ENCODE measurements at places on chromosomes 11 and 22.

- no peak for DNase-seq
Observed at GRCh38 chr11:12604557-12605153, 69.6 kb upstream of the TEAD1 start.

DNA sequence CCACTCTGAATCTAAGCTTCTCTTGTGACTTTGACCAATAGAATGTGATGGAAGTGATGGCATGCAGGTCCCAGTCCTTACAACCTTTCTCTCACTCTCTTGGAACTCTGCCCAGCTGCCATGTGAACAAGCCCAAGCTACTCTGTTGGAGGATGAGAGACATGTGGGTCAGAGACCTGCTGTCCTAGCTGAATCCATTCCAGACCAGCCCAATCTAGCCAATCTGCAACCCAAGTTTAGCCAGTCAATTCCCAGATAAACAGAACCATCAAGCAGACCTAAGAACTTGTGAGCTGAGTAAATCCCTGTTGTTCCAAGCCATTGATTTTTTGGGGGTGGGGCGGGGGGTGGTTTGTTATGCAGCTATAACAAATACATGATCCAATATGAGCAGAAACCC, 69.2 kb upstream of the GRK3 start:
- DNase-seq: no peak

- no peak for DNase-seq
Observed at GRCh38 chr22:49548356-49549202, 279.1 kb downstream of the BRD1 start.

DNA sequence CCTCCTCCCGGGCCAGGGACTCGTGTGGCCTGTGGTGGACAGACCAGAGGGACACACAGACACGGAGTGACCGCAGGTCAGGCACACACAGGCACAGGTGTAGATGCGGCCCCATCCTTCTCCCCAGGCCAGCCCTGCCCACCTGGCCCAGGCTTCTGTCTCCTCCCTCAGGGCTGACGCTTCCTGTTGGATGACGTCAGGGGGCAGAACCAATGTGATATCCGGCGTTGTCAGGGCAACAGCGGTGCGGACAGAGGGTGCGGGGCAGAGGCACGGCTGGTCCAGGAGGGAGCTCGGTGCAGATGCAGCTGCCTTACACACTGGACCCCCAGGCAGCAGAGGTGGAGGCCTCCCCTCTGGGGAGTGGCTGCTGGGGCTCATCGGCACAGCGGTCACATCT, 2.9 kb upstream of the TUBGCP6 start:
- DNase-seq: peak; percentile 81

GRCh38 chr11:76391021-76391420, 9.9 kb downstream of the GVQW3 start:
- no peak for DNase-seq

- DNase-seq: peak; percentile 67
Observed at GRCh38 chr11:57480409-57481137, 20.2 kb downstream of the RTN4RL2 start.

GRCh38 chr11:74412733-74413359, 14.6 kb upstream of the PGM2L1 start:
- no peak for DNase-seq

DNA sequence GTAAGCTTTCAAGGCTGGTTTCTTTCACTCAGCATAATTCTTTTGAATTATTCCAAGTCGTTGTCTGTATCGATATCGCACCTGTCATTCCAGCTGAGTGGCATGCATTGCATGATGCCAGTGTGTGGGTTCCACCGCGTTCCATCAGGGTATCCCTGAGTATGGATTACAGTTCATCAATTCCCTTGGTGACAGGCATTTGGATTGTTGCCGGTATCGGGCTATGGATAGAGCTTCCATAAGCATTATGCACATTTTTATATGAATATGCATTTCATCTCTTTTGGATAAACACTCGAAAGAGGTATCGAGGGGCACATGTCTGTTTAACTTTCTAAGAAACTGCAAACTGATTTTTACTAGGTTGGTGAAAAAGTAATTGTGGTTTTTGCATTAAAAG, 698.8 kb downstream of the BRD1 start:
- no peak for DNase-seq

DNA sequence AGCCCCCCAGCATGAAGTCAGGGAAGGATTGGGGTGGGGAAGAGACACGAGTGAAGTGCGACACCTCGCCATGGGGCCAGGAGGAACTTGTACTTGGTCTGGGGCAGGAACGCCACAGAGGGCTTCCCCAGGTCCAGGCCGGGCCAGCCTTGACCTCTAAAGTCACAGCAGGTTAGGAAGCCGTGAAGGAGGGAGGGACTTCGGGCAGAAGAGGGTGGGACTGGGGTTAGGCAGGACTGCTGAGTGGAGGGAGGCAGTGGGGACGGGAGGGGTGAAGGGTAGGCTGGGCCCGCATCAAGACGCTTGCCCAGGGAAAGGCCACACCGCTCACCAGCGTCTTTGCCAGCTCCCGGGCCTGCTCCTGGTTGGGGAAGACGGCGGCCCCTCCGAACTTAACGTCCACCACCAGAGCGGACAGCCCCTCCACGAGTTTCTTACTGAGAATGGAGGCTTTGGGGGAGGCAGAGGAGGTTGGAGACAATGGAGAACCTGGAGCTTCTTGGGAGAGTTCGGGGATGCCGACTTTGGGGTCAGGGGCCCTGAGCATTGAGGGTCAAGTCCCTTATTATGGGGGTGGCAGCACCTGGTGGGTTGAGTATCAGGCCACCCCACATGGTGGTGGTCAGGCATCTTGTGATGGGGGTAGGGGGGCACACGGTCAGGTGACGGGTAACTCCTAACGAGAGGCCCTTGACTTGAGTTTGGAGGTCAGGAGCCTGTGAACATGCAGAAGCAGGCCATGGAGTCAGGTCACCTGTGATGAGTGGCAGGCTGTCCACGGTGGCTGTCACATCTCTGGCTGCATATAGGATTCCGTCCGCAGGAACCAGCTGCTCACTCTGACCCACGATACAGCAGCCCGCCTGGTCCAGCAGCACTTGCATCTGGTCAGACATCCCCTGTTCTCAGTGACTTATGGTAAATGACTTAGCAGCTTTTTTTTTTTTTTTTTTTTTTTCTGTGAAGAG, 1.7 kb upstream of the SCO2 start:
- DNase-seq: peak; percentile 59

GRCh38 chr11:44658506-44658850, 68.3 kb upstream of the TSPAN18 start:
- peak; percentile 52 for DNase-seq

- DNase-seq: no peak
Observed at GRCh38 chr22:32413719-32414118, 1.7 kb upstream of the RTCB start.

DNA sequence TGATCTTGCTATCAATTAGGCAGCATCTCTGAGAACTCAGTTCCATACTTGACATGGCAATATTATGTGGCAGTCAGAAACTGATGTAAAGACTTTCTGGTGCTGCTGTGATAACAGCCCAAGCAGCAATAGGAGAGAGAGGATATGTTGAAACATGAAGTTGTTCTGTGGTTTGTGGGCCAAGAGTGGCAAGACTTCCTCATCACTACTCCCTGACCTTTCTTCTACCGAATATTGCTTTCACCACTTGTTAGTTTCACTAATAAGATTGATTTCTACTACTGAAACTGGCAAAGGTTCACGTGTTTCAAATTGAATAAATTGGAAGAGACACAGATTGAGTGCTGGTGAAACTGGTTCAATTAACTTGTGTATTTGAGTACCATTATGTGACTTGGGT, 852.6 kb upstream of the RAG2 start:
- DNase-seq: no peak

GRCh38 chr11:126561327-126561893, 205.9 kb downstream of the ST3GAL4 start:
- no peak for DNase-seq

GRCh38 chr11:28713850-28714249, 605.7 kb downstream of the METTL15 start:
- DNase-seq: no peak

- no peak for DNase-seq
Observed at GRCh38 chr11:105911454-105911853, 110.6 kb downstream of the MSANTD4 start.
